Ureter (tissue), 1 donor: ENCODE measurements at places on chromosomes 11 and 22. TPM values are rescaled to one million over a fixed set of nuclear protein-coding genes. Genes with fewer than 3 reads are reported as not detected.

GRCh38 chr11:64378335-64378880, 19.4 kb downstream of the RPS6KA4 start:
- no peak for DNase-seq

The OR51E2 gene
- 7.4 TPM for total RNA-seq

The SLC25A1 gene
- total RNA-seq, result 69.9 TPM

DNA sequence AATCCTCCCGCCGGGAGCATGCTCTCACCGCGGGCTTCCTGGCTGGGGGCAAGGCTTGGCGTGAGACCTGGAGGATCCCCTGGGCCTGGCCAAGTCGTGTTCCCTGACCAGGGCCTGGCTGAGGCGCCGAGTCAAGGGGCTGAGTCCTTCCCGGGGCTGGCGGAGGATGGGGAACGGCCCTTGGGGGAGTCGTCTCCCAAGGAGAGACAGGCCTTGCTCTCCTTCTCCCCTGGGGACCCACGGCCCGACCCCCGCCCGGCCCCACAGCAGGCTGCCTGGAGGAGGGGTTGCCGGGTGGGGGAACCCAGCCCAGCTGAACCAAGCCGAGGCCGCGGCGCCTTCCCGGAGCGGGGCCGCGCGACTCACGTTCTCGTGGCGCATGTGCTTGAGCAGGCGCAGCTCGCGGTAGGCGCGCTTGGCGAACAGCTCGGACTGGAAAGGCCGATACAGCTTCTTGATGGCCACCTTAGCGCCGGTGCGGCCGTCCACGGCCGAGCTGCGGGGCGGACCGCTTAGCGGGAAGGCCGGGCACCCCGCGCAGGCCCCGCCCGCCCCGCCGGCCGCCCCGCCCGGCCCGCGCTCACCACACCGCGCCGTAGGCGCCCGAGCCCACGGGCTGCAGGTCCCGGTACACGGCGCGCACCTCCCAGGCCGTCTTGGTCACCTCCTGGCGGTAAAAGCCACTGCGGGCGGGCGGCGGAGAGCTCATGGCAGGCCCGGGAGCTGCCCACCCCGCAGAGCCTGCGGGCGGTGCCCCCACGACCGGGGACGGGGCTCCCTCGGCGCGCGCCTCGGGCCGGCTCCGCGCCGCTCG, 475 bp downstream of the MAPK12 start:
- DNase-seq, result no peak

DNA sequence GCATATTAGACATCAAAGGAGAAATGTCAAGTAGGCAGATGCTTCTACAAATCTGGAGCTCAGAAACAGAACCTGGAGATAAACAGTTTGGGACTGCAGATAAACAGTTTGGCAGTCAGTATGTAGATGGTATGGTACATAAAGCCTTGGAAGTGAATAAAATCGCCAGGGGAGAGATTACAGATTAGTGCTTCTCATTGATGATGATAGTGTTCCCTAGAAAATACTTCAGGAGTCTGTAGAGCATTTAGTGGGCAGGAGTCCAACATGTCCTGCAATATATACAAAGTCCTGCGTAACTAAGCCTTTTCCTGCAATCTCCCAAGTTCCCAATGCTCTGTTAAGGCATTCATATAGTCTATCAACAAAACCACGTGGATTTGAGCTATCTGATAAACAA, 35.2 kb downstream of the NARS2 start:
- DNase-seq, result no peak

- DNase-seq, result peak; percentile 57
These were observed 70.3 kb downstream of the MAML2 start for GRCh38 chr11:96272529-96273222.

DNA sequence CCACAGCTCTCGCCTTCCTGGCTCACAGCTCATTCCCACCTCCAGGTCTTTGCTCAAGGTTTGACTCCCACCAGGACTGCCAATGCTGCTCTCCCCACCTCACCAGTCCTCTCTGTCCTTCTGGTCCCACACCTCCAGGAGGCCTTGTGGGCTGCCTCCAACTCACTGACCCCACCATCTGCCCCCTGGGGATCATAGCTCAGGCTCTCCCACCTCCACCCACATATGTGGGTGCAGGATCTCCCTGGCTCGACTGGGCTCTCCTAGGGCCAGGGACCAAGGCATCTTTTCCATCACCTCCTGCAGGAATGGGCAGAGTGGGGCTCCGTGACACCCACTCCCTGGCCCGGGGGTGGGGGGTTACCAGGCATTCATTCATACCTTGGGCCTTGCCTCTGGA, 13.8 kb upstream of the SSTR3 start:
- DNase-seq, result no peak

DNA sequence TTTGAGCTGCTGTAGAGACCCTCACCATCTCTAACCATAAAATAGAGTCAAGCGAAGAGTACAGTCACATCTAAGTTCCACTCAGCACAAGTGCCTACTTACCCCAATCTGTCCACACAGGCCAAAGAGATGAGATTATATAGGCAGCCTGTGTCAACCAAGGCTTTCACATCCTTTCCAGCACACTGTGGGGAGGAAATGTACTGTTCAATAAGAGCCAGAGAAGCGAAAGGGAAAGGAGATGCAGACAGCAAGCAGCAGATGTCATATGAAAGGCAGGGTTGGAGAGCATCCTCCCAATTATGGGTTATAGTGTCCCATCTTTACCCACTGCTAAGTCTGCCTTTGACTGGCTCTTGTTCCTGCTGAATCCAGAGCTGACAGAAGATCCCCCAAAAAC, 16.4 kb downstream of the NRIP3 start:
- DNase-seq, result no peak

- no peak for DNase-seq
These were observed 20.2 kb downstream of the BARX2 start for GRCh38 chr11:129395883-129396282.

The DTX4 gene
- 126 TPM for total RNA-seq

GRCh38 chr11:128834157-128834556, 32.9 kb downstream of the KCNJ1 start:
- DNase-seq, result no peak

DNA sequence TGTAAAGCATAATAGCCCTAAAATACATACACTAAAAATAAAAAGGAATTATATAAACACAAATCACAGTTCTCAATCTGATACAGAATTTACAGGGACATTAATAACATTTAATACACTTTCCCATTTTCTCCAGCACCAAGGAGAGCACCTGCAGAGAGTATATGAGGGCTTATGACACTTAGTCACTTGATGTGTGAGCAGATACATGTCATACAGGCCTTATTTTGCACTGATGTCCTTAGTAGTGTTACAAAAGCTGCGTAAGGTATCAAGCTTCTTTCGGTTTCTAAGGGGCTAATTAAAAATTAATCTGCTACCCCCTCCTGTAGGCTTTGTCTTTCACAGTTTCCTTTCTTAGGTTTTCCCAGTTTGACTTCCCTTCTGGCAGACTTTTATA, 61.3 kb downstream of the TRIM44 start:
- DNase-seq, result no peak

The PACSIN3 gene
- total RNA-seq, result 29.0 TPM

- DNase-seq, result no peak
These were observed 648 bp downstream of the KCNJ11 start for GRCh38 chr11:17387811-17388210.

GRCh38 chr22:19515654-19516377, 8.4 kb downstream of the CLDN5 start:
- no peak for DNase-seq

The UPK3A gene
- total RNA-seq, result 233 TPM

GRCh38 chr22:50143096-50143495, 27.4 kb upstream of the PANX2 start:
- DNase-seq, result no peak

DNA sequence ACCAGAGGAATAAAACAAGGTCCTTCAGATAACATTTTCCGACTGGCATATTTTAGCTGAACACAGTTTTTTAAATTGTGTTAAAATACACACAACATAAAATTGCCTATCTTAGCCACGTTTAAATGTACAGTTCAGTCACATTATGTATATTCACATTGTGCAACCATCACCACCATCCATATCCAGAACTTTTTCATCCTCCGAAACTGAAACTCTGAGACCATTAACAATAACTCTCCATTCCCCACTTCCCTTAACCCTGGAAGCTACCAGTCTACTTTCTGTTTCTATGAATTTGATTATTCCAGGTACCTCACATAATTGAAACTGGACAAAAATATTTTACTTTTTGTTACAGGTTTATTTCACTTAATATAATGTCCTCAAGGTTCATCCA, 213.3 kb downstream of the ETS1 start:
- no peak for DNase-seq

GRCh38 chr22:32175683-32176644, 16.9 kb upstream of the C22orf42 start:
- DNase-seq, result no peak

DNA sequence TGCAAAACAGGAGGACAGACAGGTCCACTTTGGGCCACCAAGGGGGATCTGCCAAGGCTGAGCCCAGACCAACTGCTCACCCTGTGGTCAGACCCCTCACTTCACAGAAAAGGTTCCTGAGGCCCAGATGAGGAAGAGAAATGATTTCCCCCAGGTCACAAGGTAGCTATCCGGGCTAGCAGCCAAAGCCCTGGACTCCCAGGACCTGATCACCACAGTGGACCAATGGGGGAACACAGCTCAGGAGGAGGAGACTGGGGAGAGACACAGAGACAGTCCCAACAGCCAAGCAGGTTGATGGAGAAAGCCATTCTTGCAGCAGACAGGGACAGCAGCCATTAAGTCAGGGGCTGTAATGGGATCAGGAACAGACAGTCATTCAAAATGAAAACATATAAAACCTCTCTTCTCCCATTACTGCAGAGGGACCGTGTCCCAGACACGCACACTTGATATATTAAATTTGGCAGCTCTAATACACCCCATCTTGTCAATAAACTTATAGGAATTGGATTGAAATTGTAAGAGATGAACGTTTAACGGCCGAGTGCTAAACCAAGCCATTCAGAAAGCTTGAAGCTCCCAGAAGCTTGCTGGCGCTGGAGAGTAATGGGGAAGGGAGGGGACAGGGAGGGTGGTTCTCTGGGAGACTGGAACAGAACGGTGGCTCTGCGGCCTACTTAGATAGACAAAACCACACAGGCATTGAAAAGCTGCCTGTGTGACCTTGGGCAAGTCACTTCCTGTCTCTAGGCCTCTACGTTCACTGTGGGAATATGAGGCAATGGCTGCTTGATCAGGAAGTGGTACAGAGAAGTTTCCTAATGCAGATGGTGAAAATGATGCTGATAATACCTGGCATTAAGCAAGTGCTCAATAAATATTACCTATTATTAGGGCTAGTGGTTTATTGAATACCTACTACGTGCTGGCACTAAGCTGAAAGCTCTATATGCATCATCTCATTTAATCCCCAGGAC, 16.0 kb downstream of the ZMAT5 start:
- DNase-seq, result no peak
